CMK (cell line): ENCODE measurements at places on chromosomes 2 and 18.

DNA sequence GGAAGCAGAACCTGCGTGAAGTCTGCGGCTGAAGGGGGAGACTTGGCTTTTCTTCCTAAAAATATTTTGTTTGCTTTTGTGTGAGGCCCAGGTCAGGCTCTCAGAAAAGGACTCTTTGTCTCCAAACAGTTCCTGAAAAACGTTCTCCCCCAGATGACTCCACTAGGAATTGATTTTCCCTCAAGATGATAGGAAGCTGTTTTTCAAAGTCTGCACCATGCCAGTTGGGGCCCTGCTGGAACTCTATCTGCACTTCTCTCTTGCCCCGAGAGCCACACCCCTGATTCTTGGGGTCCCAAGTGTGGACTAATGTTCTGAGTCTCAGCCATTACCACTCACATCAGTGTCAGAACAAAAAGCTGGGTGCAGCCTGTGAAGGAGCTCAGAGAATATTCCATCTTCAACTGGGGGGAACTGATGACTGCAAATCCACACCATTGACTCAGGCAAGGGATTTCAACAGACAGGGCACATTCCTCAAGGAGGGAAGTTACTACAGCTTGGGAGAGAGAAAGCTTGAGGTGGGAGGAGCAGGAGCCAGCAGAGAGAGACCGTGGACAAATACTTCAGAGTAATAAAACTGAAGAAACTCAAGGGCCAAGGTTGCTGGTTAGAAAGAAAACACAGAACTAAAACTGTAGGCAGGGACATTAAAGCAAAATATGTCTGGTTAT lies 768.3 kb downstream of the RNF144A start:
- DNase-seq: no peak

GRCh38 chr2:25332571-25332970 lies 9.2 kb downstream of the DNMT3A start:
- DNase-seq: no peak

GRCh38 chr2:66522611-66523376 lies 87.9 kb downstream of the MEIS1 start:
- no peak for DNase-seq

DNA sequence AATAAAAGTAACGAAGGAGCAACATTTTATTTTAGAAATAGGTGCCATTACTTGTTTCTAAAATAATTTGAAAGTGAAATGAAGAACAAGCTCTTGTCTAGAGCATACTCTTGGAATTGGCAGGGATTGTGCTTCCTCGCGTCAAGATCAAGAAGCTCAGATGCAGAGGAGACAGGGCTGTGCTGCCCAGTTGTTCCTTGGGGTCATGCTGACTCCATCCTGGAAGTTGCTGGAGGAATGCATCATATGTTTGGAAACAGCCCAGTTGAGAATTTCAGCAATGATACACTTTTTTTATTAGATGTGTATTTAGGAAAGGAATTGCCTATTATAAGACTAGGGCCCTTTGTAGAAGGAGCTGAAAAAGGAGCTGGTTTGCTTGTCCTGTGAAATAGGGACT lies 17.2 kb downstream of the LTBP1 start:
- DNase-seq: no peak

DNA sequence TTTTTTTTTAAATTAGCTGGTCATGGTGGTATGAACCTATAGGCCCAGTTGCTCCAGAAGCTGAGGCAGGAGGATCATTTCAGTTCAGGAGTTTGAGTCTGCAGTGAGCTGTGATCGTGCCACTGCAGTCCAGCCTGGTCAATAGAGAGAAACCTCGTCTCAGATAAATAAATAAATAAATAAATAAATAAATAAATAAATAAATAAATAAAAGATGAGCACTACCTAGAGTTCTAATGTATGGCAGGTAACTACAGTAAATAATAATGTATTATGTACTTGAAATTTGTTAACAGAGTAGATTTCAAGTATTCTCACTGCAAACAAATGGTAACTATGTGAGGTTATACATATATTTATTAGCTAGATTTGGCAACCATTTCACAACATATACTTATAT lies 697.9 kb upstream of the ID2 start:
- no peak for DNase-seq

- DNase-seq: no peak
Measured at GRCh38 chr18:30081122-30081521, 961.4 kb downstream of the DSC3 start.

DNA sequence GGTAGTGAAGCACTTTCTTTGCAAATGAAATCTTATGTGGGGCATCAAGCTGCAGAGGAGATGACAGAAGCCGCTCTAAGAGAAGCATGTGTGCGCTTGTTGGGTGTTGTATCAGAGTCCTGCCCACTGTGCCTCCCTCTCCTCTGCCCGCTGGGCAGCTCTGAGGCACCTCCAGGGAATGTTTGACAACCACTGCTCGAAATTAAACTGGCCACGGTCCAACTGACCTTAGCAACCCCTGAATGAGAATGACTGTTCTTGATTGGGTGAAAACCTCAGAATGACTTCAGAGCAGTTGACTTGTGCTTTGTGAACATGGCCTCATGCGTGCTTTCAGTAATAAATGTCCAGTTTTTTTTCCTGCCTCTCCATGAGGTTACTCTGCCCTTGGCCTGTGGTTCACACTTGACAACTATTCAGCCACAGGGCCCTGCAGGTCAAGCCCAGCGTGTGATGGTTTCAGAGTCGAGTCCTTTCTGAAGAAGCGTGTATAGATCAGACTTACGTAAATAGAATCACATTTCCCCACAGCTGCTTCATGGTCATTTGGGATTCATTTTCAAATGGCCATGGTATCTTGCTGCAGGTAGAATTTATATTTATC lies 94.9 kb downstream of the SLC4A3 start:
- DNase-seq: no peak

DNA sequence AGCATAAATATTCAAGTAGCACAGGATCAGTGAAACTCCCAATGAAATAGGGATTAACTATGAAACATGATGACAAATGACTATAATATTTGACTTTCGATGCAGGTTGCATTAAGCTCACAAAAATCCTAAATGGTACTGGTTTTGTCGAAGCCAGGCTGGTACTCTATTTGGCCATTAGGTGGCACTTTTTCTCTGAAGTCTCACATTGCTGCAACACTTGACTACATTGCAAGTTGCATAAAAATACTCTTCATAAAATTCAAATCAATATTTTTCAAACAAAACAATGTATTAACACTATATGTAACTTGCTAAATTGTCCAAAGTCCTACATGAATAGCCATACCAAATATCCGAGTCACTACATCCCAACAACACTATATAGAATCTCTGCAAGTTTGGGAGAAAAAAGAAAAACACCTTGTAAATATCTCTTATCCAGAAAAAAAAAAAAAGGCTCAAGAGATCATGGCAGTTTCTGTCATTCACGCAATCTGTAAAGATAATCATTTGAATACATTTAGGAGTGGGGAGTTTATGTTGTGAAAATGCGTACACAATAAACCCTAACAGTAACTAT lies 9.5 kb downstream of the RTTN start:
- DNase-seq: no peak

DNA sequence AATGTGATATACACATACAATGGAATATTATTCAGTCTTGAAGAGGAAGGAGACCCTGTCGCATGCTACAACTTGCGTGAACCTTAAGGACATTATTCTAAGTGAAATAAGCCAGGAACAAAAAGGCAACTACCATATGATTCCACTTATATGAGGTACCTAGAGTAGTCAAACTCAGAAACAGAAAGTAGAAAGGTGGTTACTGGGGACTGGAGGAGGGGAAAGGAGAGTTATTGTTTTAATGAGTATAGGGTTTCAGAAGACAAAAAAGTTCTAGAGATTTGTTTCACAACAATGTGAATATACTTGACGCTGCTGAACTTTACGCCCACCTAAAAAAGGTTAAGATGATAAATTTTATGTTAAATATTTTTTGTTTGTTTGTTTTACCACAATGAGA lies 47.0 kb downstream of the CXCR4 start:
- no peak for DNase-seq

DNA sequence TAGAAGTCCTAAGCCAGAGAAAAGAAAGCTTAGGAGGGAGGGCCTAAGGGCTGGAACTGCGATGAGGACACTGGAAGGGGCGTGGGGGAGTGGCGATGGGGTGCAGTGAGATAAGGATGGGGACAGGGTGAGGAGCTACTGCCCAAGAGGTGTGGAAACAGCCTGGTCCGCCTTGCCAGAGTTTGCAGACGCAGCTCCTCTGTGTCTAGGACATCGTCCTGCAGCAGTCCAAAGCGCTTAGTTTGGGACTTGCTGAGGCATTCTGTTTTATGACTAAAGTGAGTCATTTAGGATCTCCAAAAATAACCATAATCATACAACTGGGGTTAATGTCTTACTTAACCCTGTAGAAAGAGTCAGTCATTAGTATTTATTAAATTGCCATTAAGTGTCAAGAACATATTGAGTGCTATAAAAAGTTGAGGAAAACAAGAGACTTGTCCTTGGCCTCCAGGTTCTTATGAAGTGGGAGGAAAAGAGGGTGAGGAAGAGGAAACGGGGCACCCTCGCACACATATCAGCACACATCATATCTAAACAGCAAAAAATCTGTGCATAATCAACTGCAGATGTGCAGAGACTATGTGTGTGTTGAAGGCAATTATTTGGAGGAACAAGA lies 74.8 kb downstream of the CDK15 start:
- DNase-seq: no peak
